ENCODE measurements at places on chromosomes 3 and 15. TPM values are rescaled to one million over a fixed set of nuclear protein-coding genes. Genes with fewer than 3 reads are reported as not detected.

AMOTL2 gene
- 102 TPM for total RNA-seq

DUOXA2 gene
- 32.5 TPM for total RNA-seq

BCL2A1 gene
- 4.7 TPM for total RNA-seq

UBAP1L gene
- 8.1 TPM for total RNA-seq

MME gene
- total RNA-seq: 6.4 TPM

ESYT3 gene
- total RNA-seq: 25.1 TPM

ZBTB38 gene
- 178 TPM for total RNA-seq

MESP2 gene
- not detected for total RNA-seq

SV2B gene
- total RNA-seq: 2.9 TPM

ADGRG7 gene
- total RNA-seq: not detected

CSPG4 gene
- total RNA-seq: 2.5 TPM

PCSK6 gene
- total RNA-seq: 28.6 TPM

IQCB1 gene
- 37.9 TPM for total RNA-seq

GOLGA6L4 gene
- total RNA-seq: 3.5 TPM

NR1I2 gene
- total RNA-seq: not detected

BOC gene
- total RNA-seq: 40.2 TPM

CCR5 gene
- 0.40 TPM for total RNA-seq

ANKUB1 gene
- not detected for total RNA-seq

PPP2R3A gene
- 8.5 TPM for total RNA-seq

NCK1 gene
- total RNA-seq: 46.1 TPM

GOLGA6L7 gene
- total RNA-seq: not detected

HYAL2 gene
- total RNA-seq: 133 TPM

NSUN3 gene
- 12.5 TPM for total RNA-seq

CLDN1 gene
- 29.2 TPM for total RNA-seq

EXD1 gene
- 0.13 TPM for total RNA-seq

PLS1 gene
- 13.3 TPM for total RNA-seq

POLQ gene
- total RNA-seq: 0.17 TPM

SLC12A8 gene
- total RNA-seq: 87.7 TPM

SERPINI2 gene
- total RNA-seq: not detected

IQCF5 gene
- total RNA-seq: not detected

LRRC31 gene
- total RNA-seq: not detected

PLIN1 gene
- total RNA-seq: 6.3 TPM

CRYGS gene
- 1.1 TPM for total RNA-seq

ARHGEF26 gene
- total RNA-seq: 18.0 TPM

C3orf38 gene
- total RNA-seq: 23.0 TPM

TLR9 gene
- total RNA-seq: 0.40 TPM

GOLGA6D gene
- total RNA-seq: not detected

PPP1R14D gene
- not detected for total RNA-seq

GP9 gene
- not detected for total RNA-seq

APBA2 gene
- 14.4 TPM for total RNA-seq

ATP2C1 gene
- 58.9 TPM for total RNA-seq

CKMT1A gene
- 4.3 TPM for total RNA-seq

PP2D1 gene
- not detected for total RNA-seq

ACP3 gene
- 7.9 TPM for total RNA-seq

NDN gene
- total RNA-seq: 48.1 TPM

IL17RC gene
- 64.2 TPM for total RNA-seq

GOLGA6L10 gene
- total RNA-seq: 2.7 TPM

CATSPER2 gene
- total RNA-seq: 7.6 TPM

EPHB3 gene
- total RNA-seq: 2.7 TPM

INAFM2 gene
- 68.6 TPM for total RNA-seq

TCTA gene
- total RNA-seq: 123 TPM
